ENCODE measurements at places on chromosomes 2 and 18.

GRCh38 chr2:198441246-198441645, 636.9 kb downstream of the PLCL1 start:
- no peak for DNase-seq

DNA sequence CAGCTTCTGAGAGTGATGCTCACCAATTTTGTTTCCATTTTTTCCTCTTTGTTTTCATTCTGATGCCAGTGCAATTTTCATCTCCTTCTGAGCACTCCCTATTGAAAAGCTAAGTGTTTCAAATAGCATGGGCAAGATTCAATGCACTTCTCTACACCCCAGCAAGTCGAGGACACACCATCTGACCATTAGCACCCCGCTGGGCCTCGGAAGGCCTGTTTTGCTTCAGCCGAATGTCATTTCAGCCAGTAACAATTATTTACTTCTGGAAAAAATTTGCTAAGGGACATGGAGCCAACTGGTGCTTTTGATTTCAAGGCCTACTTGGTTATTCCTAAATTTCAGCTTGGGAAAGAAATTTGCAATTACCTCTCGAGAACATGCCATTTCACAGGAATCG, 392.4 kb downstream of the RNF144A start:
- DNase-seq, result no peak

- DNase-seq, result no peak
These were observed 50.7 kb upstream of the RNU4ATAC start for GRCh38 chr2:121479882-121480522.

DNA sequence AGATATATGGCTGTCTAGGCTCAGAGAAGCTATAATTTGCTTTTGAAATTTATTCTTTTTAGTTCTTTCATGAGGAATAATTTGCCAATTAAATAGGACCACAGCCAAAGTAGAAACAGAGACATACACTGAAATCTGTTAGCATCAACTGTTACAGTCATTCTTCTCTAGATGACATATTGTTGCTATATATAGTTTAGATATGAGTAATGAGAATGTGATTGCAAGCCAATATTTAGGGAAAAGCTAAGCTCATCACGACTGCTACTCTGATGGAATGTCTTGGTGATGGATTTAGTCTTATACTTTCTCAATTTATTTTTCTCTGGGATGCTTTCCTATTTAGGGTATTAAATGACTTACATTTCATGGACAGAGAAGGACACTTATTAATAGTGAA, 259.1 kb downstream of the LNPK start:
- DNase-seq, result no peak

Measured in stimulated activated CD8-positive, alpha-beta memory T cell treated with anti-CD3 and anti-CD28 coated beads, Interleukin-4, amount 100 ng/mL, for 1 hour (primary cell).